ENCODE measurements at places on chromosomes 4 and X. TPM values are rescaled to one million over a fixed set of nuclear protein-coding genes. Genes with fewer than 3 reads are reported as not detected.

Gene GJB1
- total RNA-seq: not detected

Gene SMIM43
- total RNA-seq: not detected

Gene RASGEF1B
- 7.2 TPM for total RNA-seq

Gene RIBC1
- total RNA-seq: 2.0 TPM
